ENCODE measurements at places on chromosomes 3 and 15.

DNA sequence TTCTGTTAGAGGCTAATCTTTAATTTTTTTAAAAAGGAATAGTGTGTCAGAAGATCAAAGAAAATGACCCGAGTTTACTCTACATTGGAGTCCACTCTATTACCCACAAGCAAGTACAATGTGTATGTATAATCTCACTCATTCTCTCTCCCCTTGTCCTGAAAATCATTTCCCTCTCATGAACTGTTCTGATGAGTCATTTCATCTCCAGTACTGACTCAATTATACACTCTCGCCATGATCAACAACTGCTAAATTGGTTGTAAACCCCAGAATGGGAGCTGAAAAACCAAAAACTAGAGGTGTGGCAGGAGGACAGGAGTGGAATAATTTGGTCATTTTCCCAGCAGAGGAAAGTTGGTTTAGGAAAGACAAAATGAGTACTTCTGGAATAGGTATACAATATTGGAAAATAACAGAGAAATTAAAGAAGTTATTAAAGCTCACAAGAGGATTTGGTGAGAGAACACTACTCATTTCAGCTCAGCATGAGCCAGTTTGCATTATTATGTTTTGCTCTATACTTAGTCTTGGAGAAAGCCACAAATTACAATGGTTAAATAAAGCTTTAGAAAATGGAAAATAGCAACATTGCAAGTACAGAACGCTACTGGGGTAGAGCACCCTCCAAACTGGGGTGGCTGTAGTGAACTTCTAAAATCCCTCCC lies 144.3 kb upstream of the PFN2 start:
- no peak overlapping the region for H3K4me3 ChIP-seq
- H3K27ac ChIP-seq: peak overlapping the region; percentile 66
- peak; percentile 25 for DNase-seq
- H3K27me3 ChIP-seq: peaks cover 2% of the 10 kb centered on the region

- H3K4me1 ChIP-seq: no peaks in the 10 kb centered on the region
- H3K4me3 ChIP-seq: no peak overlapping the region
- H3K27me3 ChIP-seq: no peaks in the 10 kb centered on the region
- H3K27ac ChIP-seq: no peak overlapping the region
- no peaks in the 10 kb centered on the region for H3K36me3 ChIP-seq
These were observed 200.8 kb upstream of the GOLGA6L4 start for GRCh38 chr15:84034578-84035398.

- H3K27ac ChIP-seq: no peak overlapping the region
- H3K27me3 ChIP-seq: no peaks in the 10 kb centered on the region
- no peak for DNase-seq
- no peaks in the 10 kb centered on the region for H3K36me3 ChIP-seq
These were observed 480.7 kb upstream of the ADAMTS9 start for GRCh38 chr3:65168547-65168946.

- H3K4me3 ChIP-seq: 0 out of 2 replicates have a peak overlapping the region, but pooled peaks have one; percentile 29
- no peak overlapping the region for H3K27ac ChIP-seq
- DNase-seq: no peak
- no peaks in the 10 kb centered on the region for H3K36me3 ChIP-seq
These were observed 498.2 kb downstream of the PYDC2 start for GRCh38 chr3:191958980-191959671.

- no peak overlapping the region for H3K4me3 ChIP-seq
- H3K4me1 ChIP-seq: no peaks in the 10 kb centered on the region
These were observed 29.6 kb downstream of the LRRC3B start for GRCh38 chr3:26652164-26652563.

- H3K36me3 ChIP-seq: peaks cover 10% of the 10 kb centered on the region
- no peaks in the 10 kb centered on the region for H3K4me1 ChIP-seq
- DNase-seq: no peak
- no peaks in the 10 kb centered on the region for H3K27me3 ChIP-seq
- H3K4me3 ChIP-seq: no peak overlapping the region
These were observed 67.1 kb downstream of the TAMM41 start for GRCh38 chr3:11779626-11780025.

- no peak for DNase-seq
- H3K4me1 ChIP-seq: no peaks in the 10 kb centered on the region
- no peak overlapping the region for H3K4me3 ChIP-seq
These were observed 658.6 kb downstream of the ZBBX start for GRCh38 chr3:166721466-166721865.

GRCh38 chr3:102240720-102241119 lies 194.1 kb upstream of the ZPLD1 start:
- H3K27me3 ChIP-seq: peaks cover 11% of the 10 kb centered on the region
- H3K36me3 ChIP-seq: no peaks in the 10 kb centered on the region
- DNase-seq: no peak
- no peaks in the 10 kb centered on the region for H3K4me1 ChIP-seq

DNA sequence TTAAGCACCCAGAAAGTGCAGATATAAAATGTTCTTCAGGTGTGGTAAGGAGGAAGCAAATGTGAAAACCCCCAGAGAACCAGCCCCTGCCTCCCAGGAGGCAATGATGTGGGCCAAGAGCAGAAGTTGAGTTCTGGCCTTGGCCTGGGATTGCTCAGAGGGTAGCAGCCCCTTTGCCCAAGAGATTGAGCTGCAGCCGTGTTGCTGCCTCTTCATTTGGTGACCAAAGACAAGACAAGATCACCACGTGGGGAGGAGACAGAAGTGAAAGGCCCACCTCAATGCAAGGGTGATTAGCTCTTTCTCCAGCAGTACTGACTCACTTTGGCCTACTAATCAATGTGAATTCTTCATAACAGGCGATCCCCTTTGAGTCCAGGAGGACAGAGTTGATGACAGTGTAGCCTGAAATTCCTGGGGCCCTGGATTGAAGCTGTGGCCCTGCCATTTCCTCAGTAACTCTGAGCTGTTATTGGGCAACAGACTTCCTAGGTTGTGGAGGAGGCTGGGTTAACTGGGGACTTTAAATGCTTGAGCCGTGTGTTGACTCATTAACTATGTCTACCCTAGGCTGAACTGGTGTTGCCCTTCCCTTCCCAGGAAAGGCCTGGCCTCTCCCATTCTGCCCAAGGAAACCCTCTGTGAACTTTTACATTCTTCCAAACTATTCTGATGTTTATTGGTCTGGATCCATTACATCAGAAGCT lies 86.5 kb downstream of the ST6GAL1 start:
- peaks cover 7% of the 10 kb centered on the region for H3K27me3 ChIP-seq
- no peaks in the 10 kb centered on the region for H3K36me3 ChIP-seq
- peaks cover 28% of the 10 kb centered on the region for H3K4me1 ChIP-seq
- no peak overlapping the region for H3K4me3 ChIP-seq
- DNase-seq: peak; percentile 14

DNA sequence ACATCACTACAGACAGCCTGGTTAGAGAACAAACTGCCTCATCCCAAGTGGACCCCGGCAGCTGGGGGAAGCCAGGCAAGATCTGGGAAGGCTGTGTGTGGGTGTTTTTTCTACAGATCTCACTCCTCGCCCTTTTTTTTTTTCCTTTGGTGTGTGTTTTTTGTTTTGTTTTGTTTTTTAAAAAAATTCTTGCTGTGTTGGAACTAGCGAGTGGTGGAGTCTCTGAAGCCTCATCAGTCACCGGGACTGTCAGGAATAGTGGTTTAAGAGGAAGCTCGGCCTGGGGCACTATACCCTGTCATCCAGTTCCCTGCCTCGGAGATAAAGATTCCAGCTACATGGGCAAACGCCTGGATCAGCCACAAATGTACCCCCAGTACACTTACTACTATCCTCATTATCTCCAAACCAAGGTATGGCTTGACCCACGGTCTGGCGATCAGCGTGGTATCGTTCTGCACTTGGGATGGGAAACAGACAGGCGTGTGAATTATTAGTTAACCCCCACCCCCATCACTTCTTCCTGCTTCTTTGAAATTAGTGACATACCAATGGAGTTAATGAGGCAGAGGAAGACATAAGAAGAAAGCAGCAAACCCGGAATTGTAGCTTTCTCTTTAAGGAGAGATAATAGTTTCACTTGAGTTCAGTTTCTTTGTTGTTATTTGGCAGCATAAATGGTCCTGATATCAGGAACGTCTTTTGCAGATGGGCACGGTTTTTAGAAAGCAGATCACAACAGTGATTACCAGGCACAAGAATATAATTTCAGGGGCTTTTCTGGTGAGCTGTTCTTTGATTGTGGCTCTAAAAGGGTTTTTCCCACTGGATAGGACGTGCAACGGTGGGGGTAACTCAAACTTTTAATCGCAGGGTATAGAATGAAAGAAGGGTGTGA lies 722 bp downstream of the RBMS3 start:
- H3K27me3 ChIP-seq: peaks cover 4% of the 10 kb centered on the region
- DNase-seq: peak; percentile 41
- H3K27ac ChIP-seq: peak overlapping the region; percentile 97
- H3K4me3 ChIP-seq: peak overlapping the region; percentile 92

DNA sequence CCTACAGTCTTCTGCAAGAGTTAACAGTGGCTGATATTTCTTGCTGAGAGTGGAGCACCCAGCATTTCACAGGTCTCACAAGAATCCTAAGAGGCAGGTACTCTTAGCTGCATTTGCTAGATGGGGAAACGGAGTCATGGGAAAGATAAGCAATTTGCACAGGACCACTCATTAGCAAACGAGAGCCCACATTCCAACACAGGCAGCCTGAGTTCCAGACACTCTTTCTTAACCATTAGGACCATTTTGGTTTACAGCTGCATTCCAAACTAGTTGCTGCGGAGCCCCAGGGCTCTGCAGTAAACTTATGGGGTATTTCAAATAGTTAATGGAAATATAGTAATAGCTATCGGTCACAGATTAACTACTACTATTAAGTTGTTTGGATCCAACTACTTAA lies 42.5 kb downstream of the LYZL4 start:
- H3K36me3 ChIP-seq: no peaks in the 10 kb centered on the region
- no peaks in the 10 kb centered on the region for H3K4me1 ChIP-seq
- no peak for DNase-seq
- peaks cover 13% of the 10 kb centered on the region for H3K27me3 ChIP-seq

- no peaks in the 10 kb centered on the region for H3K27me3 ChIP-seq
- H3K27ac ChIP-seq: no peak overlapping the region
- no peaks in the 10 kb centered on the region for H3K4me1 ChIP-seq
- DNase-seq: no peak
- H3K4me3 ChIP-seq: no peak overlapping the region
These were observed 132.1 kb downstream of the DOCK3 start for GRCh38 chr3:50806806-50807205.

DNA sequence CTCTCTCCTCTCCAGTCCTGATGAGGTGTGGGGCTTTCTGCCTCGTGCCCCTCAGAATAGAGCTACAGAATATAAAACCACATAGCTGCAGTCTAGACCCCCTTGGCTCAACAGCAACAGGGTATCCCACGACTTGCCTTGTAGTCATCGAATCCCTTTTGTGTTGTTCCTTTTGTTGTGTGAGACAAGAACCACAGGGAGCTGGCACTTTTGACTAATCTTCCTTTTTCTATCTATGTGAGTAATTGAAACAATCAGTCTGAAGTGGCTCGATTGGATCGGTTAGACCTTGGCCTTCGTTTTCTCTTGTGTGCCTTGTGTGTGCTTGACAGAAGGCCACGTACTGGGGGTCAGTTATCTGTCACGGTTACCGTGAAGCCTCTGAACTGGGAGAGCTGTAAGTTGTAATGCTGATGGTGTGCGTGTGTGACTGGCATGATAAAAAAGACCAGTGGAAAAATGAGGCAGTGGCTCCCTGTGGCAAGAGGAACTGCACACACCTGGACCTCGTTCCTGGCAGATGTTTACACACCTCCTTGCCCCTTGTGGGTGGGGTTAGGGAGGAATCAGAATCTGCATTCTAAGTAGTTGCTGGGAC lies 23.2 kb upstream of the IQCF6 start:
- H3K4me3 ChIP-seq: no peak overlapping the region
- H3K4me1 ChIP-seq: no peaks in the 10 kb centered on the region
- H3K27me3 ChIP-seq: peaks cover 20% of the 10 kb centered on the region

- peaks cover 1% of the 10 kb centered on the region for H3K27me3 ChIP-seq
- no peaks in the 10 kb centered on the region for H3K4me1 ChIP-seq
- no peak overlapping the region for H3K4me3 ChIP-seq
- DNase-seq: no peak
- no peaks in the 10 kb centered on the region for H3K36me3 ChIP-seq
These were observed 345.6 kb downstream of the MCTP2 start for GRCh38 chr15:94576889-94577533.

DNA sequence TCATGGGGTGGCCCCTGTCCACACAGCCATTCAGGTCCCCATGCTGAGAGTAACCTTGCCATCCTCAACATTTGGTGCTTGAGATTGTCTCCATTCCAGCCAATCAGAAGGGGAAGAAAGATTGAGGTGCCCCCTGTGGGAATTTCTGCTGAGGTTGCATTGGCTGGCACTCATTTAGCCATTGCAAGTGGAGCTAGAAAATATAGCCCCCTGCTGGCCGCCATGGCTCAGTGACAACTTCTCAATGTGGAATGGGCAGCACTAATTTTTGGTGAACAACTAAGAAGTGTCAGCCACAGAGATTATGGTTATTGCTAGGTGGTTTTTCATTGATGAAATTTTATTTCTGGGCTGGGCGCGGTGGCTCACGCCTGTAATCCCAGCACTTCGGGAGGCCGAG lies 22.0 kb downstream of the COL6A6 start:
- no peak overlapping the region for H3K4me3 ChIP-seq
- H3K4me1 ChIP-seq: no peaks in the 10 kb centered on the region
- no peak for DNase-seq
- H3K36me3 ChIP-seq: no peaks in the 10 kb centered on the region
- no peak overlapping the region for H3K27ac ChIP-seq

- no peak for DNase-seq
- H3K27ac ChIP-seq: peak overlapping the region; percentile 72
- H3K27me3 ChIP-seq: peaks cover 2% of the 10 kb centered on the region
- peaks cover 70% of the 10 kb centered on the region for H3K36me3 ChIP-seq
- 0 out of 2 replicates have a peak overlapping the region, but pooled peaks have one; percentile 11 for H3K4me3 ChIP-seq
These were observed 46.0 kb downstream of the SETD2 start for GRCh38 chr3:47117807-47118364.

- peaks cover 53% of the 10 kb centered on the region for H3K27me3 ChIP-seq
- no peaks in the 10 kb centered on the region for H3K4me1 ChIP-seq
- H3K4me3 ChIP-seq: no peak overlapping the region
- H3K36me3 ChIP-seq: no peaks in the 10 kb centered on the region
- DNase-seq: no peak
These were observed 274.9 kb downstream of the FAM43A start for GRCh38 chr3:194960446-194961032.

DNA sequence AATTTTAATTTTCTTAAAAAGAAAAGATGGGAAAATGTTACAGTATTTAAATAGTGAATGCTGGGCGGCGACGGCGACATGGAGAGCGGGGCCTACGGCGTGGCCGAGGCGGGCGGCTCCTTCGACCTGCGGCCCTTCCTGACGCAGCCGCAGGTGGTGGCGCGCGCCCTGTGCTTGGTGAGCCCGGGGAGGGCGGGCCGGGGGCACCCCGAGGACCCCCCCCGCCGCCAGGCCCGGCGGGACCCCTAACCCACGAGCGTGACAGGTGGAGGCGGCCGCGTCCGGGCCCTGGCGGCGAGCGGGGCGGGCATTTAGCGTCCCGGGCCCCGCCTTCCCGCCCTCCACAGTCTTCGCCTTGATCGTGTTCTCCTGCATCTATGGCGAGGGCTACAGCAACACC lies 38.4 kb upstream of the GOLGA8J start:
- H3K4me1 ChIP-seq: no peaks in the 10 kb centered on the region
- H3K36me3 ChIP-seq: no peaks in the 10 kb centered on the region
- H3K4me3 ChIP-seq: no peak overlapping the region
- H3K27ac ChIP-seq: no peak overlapping the region
- no peak for DNase-seq
- H3K27me3 ChIP-seq: peaks cover 12% of the 10 kb centered on the region
